ENCODE measurements at places on chromosomes 11 and 22. TPM values are rescaled to one million over a fixed set of nuclear protein-coding genes. Genes with fewer than 3 reads are reported as not detected.

MMP27 gene
- not detected for total RNA-seq

FOLH1 gene
- total RNA-seq: 1.1 TPM

DEUP1 gene
- total RNA-seq: not detected

NCF4 gene
- total RNA-seq: not detected

PIH1D2 gene
- 1.4 TPM for total RNA-seq

PICK1 gene
- total RNA-seq: 44.8 TPM
